ENCODE measurements at places on chromosomes 5 and 9.

DNA sequence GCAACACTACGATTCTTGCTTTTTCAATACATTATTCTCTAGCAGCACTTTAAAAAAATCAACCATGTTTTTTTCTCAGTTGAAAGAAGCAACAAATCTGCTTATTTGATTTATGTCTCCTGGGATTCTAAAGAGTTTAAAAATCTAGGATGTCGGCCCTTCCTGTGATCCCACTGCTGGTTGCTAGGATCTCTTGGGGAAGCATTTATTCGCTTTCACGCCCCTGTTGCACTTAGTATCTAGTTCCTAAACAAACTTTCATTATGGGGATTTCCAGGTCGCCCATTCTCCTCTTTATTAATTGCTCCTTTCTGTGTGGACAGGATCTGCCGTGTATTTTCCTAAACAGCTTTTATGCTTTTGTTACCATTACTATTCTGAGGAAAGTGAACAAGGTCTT is 313.5 kb downstream of the AGTPBP1 start:
- no peak for DNase-seq

DNA sequence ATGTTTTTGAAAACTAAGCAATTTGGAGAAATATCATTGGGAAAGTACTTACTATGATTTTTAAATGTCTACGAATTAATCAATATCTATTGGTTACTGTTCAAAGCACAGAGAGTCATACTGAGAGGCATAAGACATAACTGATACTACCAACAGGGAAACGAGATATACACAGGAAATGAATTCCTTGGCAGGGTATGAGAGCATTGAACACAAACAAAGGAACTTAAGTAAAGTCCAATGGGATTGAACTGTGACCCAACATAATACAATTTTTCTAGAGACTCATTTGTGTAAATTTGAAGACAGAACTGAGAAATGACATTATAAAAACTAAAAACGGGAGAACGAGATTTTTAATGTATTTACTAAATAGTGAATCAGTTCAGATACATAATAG is 1.3 kb upstream of the ITGA1 start:
- no peak for DNase-seq

DNA sequence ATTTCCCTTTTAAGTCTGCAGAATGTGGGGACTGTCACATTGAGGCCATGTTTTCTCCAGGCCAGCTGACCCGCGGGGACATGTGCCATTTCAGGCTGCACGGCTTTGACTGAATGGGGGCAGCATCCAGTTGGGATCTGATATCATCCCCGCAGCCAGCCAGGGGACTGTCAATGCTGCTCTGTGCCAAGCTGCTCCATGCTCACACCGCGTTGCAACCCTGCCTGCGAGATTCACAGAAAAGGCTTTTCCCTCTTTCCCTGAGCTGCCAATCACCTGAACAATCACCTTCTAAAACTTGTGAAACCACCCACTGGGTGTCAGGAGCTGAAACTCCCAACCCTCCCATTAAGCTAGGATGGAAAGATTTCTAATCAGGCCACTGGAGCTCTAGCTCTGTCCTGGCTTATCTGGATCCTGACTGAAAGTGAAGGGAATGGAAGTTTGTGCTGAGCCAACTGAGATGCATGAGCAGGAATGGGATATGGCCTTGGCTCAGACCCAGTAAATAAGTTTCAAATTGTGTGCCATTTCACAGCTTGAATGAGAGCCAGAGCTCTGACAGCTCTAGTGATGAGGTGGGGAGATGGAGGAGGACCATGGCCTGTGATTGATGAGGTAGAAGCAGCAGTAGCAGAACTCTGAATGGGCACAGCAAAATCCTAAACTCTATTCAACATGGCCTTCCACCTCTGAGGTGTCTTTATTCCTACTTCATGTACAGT is 34.5 kb upstream of the ZNF366 start:
- no peak for DNase-seq

DNA sequence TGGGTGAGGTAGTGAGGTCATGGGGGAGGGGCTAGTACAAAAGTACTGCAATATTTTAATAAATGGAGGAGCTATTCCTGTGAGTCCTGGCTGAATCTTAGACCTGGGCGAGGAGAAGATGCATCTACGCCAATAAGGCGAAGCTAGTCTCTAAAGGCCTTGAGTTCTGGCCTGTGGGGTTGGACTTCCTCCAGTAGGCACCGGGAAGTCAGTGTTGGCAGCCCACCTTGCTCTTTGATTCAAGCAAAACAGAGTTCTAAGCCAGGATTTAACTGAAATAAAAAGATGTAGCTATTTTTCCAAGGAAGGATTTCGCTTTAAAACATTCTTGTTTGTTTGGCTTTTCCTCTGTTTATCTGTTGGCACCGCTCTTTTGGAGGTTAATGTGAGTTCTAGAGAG is 244.6 kb downstream of the KIF4B start:
- DNase-seq, result no peak

- DNase-seq, result peak; percentile 35
Observed at GRCh38 chr9:75087289-75087823, 599 bp downstream of the NMRK1 start.

GRCh38 chr9:105346273-105346672 is 101.6 kb upstream of the FSD1L start:
- DNase-seq, result no peak

GRCh38 chr5:23507278-23507685 is at the start of gene PRDM9:
Gene PRDM9 (plus strand): TSS chr5:23507609. CDS start chr5:23509034, 1,425 bp downstream.
- peak; percentile 28 for DNase-seq

- DNase-seq, result no peak
Observed at GRCh38 chr5:127571314-127572131, 54.1 kb downstream of the PRRC1 start.

- DNase-seq, result no peak
Observed at GRCh38 chr5:633501-633955, 21.4 kb downstream of the CEP72 start.

DNA sequence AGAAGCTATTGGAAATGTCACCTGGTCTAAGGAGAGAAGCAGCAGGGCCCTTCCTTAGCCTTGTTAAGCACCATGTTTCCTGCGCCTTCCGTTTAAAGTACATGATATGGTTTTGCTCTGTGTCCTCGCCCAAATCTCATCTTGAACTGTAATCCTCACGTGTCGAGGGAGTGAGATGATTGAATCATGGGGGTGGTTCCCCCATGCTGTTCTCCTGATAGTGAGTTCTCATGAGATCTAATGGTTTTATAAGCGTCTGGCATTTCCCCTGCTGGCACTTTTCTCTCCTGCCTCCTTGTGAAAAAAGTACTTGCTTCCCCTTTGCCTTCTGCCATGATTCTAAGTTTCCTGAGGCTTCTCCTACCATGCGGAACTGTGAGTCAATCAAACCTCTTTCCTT is 49.7 kb downstream of the PRDM6 start:
- DNase-seq, result no peak

- DNase-seq, result no peak
Observed at GRCh38 chr9:88889386-88889785, 101.9 kb upstream of the S1PR3 start.

DNA sequence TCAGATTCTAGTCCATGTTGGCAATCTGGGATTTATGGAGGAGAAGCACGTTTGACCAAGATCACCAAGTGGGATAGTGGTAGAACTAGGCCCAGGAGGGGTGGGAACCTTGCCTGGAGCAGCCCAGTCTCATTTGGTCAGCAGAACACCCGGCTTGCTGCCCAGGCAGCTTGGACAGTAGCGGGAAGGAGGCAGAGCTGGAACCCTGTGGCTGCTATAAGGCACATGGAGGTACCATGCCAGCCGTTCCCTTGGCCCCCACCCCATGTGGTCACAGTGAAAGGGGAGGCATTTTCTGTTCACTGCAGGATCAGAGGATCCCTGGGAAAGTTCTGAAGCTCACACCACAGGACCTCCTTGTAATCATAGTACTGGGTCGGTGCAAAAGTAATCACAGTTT is 75.4 kb upstream of the ORM1 start:
- no peak for DNase-seq

- DNase-seq, result peak; percentile 32
Observed at GRCh38 chr5:112492291-112492690, 73.2 kb upstream of the EPB41L4A start.

DNA sequence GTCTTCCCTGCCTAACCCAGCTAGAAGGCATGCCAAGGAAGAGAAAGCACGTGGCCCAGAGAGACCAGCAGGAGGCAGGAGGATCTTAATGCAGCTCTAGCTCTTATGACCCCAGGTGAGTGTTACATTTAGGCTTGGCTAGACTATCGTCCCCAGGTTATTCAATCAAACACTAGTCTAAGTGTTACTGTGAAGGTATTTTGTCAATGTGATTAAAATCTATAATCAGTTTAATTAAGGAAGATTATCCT is 483.7 kb downstream of the BNC2 start:
- DNase-seq, result no peak

GRCh38 chr9:89701221-89701798 is 96.5 kb downstream of the GADD45G start:
- peak; percentile 72 for DNase-seq

GRCh38 chr5:124887223-124887622 is 140.8 kb upstream of the ZNF608 start:
- no peak for DNase-seq

DNA sequence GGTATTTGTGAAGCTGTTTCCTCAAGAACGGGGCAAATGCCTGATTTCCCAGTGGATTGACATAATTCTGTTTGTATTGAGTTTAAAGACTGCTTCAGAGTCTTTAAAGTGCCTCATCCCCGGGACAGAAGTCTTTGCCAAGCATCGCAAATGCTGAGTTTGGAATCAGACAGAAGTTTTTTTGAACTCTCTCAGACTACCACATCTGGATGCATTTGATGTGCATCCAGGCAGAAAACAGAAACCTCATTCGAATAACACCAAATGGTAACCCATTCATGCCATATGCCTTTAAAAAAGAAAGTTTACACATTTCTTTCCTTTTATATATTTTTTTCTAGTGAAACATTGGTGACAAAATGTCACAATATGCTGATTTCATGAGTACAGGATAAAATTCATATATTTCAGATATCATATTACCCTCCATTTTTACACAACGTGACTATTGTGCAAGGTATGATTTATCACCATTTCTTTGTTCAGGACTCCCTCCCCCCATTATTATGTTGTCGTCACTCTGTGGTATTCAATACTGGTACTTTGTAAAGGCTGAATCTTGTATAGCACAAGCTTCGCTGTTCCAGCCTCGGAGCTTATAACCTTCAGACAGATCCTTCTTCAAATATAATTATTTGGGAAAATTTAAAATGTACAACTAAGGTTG is 91.1 kb downstream of the ZNF608 start:
- DNase-seq, result no peak

GRCh38 chr5:1062761-1063568 is 48.9 kb downstream of the SLC12A7 start:
- DNase-seq, result no peak

DNA sequence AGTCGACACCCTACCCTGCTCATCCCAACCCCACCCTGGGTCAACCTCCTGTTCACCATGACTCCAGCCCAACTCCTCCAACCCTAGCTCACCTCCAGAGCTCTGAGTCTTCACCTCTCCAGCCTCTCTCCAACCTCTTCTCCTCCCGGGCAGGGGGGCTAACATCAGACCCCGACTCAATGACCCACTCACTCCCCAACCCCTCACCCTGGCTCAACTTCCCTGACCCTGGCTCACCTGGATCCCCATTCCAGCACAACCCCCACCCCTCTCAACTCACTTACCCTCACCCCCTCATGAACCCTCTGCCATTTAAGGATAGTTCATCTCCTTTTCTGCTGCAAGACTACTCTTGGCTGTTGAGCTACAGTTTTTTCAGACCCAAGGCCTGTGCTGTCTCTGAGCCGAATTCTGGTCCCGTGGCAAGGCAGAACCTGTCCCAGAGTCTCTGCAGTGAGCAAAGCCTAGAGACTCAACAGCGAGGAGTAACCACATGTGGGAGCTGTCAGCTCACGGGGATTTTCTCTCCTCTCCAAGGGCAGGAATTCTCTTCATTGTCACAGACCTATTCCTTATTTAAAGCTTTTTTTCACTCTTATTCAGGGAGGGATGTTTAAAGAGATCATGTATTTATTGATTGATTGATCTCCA is 29.8 kb downstream of the ANKRD33B start:
- DNase-seq, result no peak

- DNase-seq, result no peak
Observed at GRCh38 chr9:116327701-116328405, 174.3 kb downstream of the PAPPA start.

GRCh38 chr9:78074385-78075291 is 43.0 kb upstream of the GNAQ start:
- DNase-seq, result no peak

DNA sequence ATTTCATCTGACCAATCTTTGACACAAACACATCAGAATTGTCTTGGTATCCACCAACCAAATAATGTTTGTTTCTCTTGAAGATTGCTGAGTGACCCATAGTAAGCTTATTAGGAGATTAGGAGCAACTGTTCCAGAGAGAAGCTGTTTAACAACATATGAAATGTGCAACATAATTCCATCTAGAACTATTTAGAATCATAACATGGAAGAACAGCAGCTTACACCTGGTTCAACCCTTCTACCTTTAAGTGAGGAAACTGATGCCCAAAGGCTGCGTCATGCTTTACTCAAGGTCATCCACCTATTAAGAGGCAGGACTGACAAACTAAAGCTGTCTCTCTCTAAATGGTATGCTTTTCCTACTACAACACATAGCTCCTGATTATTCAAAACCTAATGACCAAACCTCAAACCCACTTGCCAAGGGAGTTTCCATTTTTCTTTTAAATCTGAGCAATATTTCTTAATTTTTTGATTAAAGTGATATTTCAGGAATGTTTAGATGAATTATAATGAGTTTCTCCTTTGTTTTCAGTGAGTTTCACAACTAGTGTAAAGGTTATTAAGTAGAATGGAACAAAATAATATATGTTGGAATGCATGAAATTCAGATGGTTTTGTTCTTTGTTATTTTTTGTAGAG is 545.9 kb downstream of the RAB3C start:
- no peak for DNase-seq
